ENCODE measurements at places on chromosomes 2 and 18.

GRCh38 chr18:51089691-51090090 lies 59.7 kb downstream of the SMAD4 start:
- DNase-seq = no peak

DNA sequence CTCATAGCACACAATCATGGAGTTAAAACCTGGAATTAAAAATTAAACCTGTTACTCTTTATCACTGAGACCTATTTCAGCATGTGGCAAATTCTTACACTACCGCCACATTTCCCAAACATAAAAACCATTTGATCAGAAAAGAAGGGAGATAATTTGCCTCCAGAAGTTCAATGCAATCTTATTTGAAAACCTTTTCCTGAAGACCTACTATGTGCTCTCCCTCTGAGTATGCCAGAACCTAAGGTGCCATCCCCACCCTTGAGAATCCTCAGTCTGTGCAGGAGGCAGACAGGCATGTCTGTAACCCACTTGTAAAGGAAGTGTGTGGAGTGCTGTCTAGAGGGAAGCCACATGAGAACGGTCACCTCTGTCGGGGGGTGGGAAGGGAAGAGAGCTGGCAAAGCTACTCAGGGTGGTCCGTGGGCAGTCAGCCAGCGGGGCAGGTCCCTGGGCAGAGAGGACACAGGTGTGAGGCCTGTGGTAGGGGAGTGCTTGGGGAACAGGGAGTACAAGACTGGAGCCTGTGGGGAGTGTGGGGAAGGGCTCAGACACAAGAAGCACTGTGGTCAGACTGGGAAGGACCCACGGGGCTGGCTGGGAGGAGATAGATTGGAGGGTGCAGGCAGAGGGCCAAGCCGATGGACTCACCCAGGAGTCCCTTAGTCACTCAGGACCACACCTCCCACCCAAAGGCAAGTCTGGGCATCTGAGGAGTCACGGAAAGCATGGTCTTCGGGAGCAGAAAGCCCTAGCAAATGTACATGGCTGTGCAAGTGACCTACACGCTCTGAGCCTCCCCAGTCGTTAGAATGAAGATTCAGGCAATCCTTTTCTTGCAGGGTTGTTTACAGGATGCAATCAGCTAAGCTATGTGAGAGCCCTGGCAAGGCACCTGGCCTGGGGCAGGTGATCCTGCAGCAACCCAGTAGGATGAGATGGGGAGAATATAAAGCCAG lies 22.8 kb downstream of the CRACDL start:
- no peak for DNase-seq

GRCh38 chr18:10059610-10060468 lies 146.0 kb downstream of the VAPA start:
- no peak for DNase-seq

GRCh38 chr2:9462886-9463697 lies 11.3 kb upstream of the IAH1 start:
- no peak for DNase-seq

DNA sequence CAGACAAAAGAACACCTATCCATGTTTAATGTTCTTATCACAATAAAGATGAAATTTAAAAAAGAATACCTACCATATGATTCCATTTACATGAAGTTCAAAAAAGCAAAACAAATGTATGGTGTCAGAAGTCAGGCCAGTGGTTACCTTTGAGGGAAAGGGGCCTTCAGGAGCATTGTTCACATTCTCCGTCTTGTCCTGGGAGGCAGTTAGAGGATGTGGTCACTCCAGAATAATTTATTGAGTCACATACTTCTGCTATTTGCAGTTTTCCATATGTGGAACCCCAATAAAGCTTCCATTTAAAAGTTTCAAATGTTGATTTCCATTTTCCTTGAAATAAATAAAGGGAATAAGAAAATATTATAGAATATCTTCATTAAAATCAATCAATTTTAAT lies 41.6 kb upstream of the POU3F3 start:
- no peak for DNase-seq

- DNase-seq = no peak
These were observed 38.6 kb downstream of the ACOXL start for GRCh38 chr2:110770959-110771431.

DNA sequence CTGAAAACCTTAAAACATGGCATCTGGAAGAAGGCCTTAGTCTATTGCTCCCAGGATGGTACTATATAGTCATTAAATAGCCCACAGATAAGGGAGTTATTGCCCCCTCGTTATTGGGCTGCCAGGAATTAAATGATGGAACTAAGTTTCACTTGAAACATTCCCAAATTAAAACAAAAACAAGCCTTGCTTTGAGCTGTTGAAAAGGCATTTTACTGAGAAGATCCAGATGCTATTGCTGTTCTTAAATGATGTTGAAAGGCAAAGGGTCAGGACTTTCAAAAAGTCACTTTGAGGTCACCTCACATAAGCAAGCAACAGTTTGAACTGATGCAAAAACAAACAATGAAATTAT lies 2.0 kb upstream of the AMMECR1L start:
- no peak for DNase-seq

DNA sequence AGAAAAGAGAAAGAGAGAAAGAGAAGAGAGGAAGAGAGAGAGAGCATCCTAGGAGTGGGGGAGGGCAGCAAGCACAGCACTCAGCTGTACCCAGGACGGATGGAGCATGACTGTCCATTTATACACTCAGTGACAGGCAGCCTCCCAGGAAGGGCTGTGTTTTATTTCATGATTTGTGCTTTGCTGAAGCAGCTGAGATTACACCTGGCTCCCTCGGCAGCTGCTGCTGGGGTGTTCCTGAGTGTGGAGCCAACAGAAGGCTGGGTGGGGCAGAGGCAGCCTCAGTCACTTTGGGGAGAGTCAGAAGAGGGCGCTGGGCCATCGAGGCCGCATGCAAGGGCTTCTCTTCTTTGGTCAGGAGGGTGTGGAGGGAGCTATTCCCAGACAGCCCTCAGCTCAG lies 47.8 kb upstream of the TEX51 start:
- no peak for DNase-seq

- DNase-seq = peak; percentile 41
These were observed 305.4 kb downstream of the AFF3 start for GRCh38 chr2:99836690-99837605.

DNA sequence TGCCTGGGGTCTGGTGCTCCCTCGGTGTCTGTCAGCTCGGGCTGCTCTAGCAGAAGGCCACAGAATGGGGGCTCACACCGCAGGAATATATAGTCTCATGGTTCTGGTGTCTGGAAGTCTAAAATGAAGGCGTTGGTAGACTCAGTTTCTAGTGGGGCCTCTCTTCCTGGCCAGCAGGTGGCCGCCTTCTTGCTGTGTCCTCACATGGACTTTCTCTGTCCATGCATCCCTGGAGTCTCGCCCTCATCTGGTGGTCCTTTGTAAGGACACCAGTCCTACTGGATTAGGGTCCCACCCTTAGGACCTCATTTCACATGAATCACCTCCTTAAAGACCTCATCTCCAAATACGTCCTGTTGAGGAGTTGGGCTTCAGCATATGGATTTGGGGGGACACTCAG lies 65.7 kb downstream of the RRM2 start:
- DNase-seq = no peak

- no peak for DNase-seq
These were observed 377.7 kb upstream of the ST6GAL2 start for GRCh38 chr2:107263628-107264027.

DNA sequence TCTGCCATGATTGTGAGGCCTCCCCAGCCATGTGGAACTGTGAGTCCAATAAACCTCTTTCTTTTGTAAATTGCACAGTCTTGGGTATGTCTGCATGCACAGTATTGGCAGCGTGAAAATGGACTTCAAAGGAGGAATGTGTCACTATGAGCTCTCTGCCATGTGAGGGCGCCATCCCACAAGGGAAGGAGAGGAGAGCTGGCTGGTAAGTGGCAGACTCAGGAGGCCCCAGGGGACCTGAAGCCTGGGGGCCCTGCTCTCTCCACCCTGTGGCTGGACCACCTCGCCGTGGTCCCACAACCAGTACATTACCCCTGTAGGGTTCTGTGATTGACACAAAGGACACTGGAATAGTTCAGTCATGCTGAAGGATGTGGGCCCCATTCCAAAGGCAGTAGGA lies 122.1 kb downstream of the RPIA start:
- no peak for DNase-seq

DNA sequence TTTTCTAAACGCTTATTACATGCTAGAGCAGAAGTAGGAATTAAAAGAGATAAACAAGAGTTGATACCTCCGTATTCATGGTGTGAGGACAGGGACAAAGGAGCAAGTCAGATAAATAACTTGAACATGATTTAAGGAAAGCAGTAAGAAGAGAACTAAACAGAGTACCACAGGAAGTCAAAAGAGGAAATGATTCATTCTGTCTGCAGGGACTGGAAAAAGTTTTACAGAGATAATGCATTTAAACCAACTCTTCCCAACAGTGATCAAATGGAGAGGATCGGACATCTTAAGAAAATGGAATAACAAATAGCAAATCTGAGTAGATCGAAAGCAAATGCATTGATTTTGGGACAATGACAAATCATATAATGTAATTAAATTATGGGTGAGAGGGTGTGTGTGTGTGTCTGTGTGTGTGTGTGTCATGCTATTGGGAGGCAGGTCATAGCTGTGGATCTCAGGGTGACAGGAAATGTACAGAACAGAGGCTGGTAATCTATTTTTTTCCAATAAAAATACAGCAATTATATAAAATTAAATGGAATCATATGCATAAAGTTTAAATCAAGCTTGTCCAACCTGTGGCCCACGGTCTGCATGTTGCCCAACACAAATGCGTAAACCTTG lies 113.4 kb downstream of the MC4R start:
- DNase-seq = no peak

DNA sequence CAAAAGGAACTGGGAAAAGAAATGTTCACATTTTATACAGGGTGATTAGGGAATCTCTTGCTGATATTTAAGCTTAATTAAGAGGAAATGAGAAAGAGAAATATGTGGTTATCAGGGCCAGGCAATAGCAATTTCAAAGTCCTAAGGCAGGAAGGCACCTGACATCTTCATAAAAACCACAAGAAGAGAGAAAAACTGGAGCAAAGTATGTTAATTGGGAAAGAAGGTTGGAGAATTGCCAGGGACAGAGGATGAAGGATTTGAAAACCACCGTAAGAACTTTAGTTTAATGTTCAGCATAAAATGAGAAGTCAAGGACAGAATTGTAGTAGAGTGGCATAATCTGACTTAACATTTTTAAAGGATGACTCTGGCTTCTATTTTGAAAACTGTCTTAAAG lies 691.8 kb upstream of the NRXN1 start:
- no peak for DNase-seq

- DNase-seq = no peak
These were observed 655.9 kb upstream of the SYT4 start for GRCh38 chr18:43933177-43933576.

DNA sequence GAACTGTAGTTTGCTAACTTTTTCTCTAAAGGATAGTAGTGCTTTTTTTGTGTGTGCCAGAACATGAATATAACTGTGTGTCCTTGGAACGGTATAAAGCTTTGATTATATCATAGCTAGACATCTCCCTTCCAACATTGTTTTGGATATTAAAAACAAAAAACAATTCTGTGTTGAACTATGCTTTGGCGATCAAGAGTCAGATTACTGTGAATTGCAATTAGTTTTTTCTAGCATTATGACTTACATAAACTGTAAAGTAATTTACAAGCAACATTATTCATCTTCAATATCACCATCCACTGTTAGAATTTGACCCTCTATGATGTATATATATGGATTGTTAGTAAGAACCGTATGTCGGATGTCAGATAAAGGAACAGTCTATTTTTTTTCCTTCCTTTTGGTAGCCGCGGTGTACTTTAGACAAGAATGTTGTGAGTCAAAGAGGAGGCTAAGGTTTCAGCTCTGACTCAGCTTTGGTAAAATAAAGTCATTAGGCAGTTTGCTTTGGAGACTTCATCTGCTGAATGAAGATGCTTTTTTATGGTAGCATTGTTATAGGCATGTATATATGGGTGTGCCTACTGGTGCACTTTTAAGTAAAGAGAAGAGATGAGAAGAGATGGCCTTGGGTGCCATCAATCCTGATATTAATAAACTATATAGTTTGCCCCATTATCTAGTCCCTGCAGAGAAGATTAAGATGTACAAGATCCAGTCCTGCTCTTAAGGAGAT lies 76.4 kb downstream of the LTBP1 start:
- DNase-seq = no peak

- no peak for DNase-seq
These were observed 165.2 kb downstream of the DYSF start for GRCh38 chr2:71618327-71619113.

Data from AG09319 (cell line).